Type B pancreatic cell (in vitro differentiated cells): ENCODE measurements at places on chromosomes 13 and 19.
A peak's percentile ranks its signal among the peaks of the same experiment; 100 is the strongest.

- peak; percentile 92 for DNase-seq
Observed at GRCh38 chr19:1241417-1242095, at the start of gene ATP5F1D. TSS of gene ATP5F1D (plus strand) at chr19:1241751. CDS start at chr19:1241851, 100 bp downstream.

DNA sequence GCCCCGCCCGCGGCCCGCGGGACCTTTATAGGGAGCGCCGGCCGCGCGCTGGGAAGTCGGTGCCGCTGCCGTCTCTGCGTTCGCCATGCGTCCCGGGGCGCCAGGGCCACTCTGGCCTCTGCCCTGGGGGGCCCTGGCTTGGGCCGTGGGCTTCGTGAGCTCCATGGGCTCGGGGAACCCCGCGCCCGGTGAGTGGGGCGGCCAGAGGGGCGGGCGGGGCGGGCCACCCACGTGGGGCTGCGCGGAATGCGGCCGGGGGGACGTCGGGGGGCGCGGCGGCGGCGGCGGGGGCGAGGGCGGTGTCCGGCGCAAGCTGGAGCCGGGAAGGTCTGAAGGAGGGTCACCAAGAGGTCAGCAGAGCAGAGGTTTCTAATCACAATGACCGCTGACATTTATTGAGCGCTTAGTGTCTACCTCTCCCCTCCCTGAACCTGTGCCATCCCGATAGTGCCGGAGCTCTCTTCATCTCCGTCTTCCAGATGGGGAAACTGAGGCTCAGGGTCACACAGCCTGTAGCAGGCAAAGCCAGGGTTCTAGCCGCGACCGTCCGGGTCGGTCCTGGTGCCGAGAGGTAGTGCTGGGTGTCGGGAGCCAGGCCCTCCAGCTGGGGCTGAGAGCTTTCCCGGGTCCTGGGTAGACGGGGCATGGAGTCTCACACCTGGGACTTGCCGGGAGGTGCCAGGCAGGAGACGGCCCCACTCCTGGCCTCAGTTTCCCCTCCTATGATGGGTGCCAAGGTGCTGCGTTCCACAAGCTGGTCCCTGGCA is at the start of gene FSTL3:
Gene FSTL3 (plus strand): TSS at position 54 of the 767 bp plus-strand sequence. CDS start 32 bp downstream, at position 86.
- no peak for DNase-seq

- no peak for DNase-seq
Observed at GRCh38 chr13:106710266-106710665, 142.3 kb upstream of the ARGLU1 start.

GRCh38 chr19:658916-659839 is 3.8 kb downstream of the RNF126 start:
- DNase-seq: no peak

GRCh38 chr19:2166741-2167738 is 3.3 kb downstream of the DOT1L start:
- DNase-seq: no peak
